ENCODE measurements at places on chromosomes 12 and 14.

DNA sequence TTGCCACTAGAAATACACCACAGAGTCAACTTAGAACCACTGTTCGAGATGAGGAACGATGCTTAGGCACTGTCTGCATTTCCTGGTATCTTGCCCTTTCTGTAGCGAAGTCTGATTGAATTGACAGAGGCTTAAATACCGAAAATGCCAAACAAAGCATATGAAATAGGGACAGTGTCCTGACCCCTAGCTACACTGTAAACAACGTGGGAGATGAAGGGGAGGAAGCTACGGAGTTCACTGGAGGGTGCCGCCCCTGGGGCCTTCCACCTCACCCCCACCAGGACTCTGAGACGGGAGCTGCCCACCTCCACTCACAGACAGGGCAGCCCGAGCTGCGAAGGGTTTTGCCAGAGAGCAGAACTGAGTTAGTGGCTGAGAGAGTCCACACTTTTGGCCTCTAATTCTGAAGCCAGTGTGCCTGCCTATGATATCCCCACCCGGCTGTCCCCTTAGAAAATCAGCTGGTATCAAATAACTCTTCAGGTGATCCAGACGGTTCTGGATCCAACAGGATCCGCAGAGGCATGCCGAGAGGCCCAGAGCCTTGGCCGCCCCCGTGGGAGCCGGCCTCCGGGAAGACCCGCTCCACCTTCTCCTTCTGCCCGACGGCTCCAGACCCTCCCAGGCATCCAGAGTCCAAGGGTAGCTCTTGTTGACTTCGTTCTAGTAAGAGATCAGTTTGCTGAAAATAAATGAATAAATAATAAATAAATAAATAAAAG lies 230.7 kb upstream of the DIO3 start:
- DNase-seq, result no peak

- DNase-seq, result no peak
Observed at GRCh38 chr14:33369041-33369440, 430.4 kb downstream of the NPAS3 start.

DNA sequence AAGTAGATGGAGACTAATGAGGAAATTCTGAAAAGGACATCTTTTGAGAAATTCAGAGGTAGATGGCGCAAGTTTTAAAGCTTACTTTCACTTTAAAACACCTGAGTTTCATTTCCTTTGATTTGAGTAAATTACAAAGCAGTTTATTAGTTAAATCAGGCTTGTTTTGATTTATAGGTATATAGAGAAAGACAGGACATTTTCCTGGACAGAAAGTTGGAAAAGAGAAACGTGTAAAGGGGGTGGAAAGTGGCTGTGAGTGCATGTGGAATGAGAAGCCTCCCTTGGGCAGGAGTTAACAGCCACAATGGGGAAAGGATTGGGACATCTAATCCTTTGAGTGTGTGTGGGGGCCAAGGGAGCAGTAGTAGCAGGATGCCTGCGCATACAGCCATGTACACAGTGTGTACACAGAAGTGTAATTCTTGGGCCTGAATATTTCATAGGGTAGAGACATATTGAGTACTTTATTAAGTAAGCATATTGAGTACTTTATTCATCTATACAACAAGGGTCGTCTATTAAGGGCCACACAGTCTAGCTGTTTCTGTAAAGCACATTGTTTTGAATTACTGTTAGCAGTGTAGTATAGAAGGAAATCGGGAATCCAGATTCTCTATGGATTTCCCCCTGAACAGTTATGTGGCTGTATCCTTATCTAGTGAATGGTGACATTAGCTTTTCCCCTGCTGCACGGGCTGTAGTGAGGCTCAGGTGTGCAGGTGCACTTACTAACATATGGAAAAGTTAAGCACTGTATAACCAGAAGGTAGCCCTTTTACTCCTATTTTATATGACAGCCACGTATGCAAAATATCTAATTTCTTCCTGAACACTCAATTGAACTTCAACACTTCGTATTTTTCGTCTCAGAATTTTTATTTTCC lies 19.1 kb downstream of the MARK3 start:
- no peak for DNase-seq

GRCh38 chr14:84825481-84826251 lies 704.3 kb upstream of the FLRT2 start:
- no peak for DNase-seq

- DNase-seq, result no peak
Observed at GRCh38 chr14:85214471-85214870, 315.5 kb upstream of the FLRT2 start.

GRCh38 chr14:62885451-62885850 lies 159.8 kb downstream of the KCNH5 start:
- DNase-seq, result no peak

- DNase-seq, result no peak
Observed at GRCh38 chr14:104182857-104183425, 44.6 kb downstream of the KIF26A start.

GRCh38 chr14:89425931-89426330 lies 8.9 kb upstream of the FOXN3 start:
- no peak for DNase-seq
